ENCODE measurements at places on chromosomes 1 and 21.

- DNase-seq, result no peak
These were observed 55.1 kb downstream of the OVGP1 start for GRCh38 chr1:111372336-111372965.

DNA sequence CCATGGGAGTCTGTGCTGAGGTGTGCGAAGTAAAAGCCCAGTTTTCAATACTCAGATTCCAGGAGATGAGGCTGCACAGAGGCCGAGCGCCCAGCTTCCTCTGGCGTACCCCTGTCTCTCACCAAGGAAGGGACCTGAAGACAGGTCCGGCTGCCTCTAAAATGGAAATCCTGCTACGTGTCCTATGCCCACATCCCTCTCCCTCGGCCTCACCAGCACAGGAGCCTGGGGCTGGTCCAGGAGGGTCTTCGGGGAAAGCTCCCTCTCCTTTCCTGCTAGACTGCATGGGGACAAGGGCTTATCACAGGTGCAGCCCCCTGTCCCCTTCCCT, 392 bp downstream of the MRPL55 start:
- DNase-seq, result no peak

GRCh38 chr1:194419721-194420120, 1233.3 kb upstream of the B3GALT2 start:
- no peak for DNase-seq

DNA sequence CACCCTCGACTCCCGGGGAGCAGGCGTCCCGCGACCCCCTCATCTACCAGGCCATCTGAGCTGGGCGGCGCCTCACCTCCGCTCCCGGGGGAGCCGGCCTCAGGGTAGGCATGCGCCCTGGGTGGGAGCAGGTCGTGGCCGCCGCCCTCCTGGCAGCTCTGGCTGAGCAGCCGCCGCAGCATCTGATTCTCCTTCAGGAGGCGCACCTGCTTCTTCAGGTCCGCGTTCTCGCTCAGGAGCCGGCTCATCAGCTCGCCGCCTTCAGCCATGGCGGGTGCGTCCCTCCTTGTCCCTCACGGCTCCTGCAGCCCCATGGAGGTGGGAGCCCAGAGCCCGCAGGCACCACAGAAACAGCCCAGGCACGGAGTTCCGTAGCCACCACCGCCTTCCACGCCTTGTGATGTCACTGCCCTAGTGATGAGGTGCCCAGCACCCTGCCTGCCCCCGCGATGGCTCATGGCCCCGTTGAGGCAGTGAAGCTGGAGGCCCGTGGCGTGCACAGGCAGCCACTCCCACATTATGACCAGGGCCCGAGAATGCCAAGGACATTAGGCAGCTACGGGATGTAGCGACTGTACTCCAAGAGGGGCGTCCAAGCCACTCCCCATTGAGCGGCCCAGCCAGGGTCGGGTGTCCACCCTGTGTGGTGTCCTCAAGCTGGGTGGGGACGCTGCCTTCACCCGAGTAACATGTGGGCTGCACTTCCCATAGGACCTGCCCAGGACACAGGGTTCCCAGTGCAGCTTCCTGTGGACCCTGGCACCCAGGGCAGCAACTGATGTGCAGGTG, 1.5 kb downstream of the SPATC1L start:
- no peak for DNase-seq
